ENCODE measurements at places on chromosomes 1 and 21.

DNA sequence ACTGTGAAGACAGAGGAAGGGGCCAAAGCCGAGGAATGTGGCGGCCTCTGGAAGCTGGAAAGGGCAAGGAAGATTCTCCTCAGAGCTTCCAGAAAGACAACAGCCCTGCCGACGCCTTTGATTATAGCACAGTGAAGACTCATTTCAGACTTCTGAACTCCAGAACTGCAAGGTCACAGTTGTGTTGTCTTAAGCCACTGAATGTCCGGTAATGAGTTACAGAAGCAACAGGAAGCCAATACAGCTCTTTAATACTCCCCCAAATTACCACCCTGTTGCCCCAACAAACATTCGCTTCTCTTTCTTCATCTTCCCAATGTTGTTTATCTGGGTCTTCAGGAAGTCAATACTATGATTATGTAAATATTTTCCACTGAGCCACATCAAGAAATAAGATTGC is 44.0 kb downstream of the ETS2 start:
- no peak for DNase-seq

DNA sequence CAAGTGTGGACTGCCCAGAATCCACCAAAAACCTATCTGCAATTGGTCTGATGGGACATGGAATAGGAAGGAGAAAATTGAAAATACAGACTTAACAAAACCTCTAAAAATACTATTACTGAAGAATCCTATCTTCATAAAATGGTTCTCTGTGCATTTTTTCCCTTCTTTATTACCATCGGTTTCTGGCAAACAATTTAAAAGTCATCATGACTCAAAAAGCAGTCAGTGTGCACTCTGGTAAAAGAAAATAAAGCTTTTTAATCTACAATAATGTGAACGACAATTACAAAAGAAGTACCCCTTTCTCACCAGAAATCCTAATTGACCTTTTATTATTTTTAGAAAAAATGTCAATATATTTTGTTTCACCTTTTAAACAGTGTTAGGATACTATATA is 186.3 kb downstream of the TPR start:
- DNase-seq, result no peak

DNA sequence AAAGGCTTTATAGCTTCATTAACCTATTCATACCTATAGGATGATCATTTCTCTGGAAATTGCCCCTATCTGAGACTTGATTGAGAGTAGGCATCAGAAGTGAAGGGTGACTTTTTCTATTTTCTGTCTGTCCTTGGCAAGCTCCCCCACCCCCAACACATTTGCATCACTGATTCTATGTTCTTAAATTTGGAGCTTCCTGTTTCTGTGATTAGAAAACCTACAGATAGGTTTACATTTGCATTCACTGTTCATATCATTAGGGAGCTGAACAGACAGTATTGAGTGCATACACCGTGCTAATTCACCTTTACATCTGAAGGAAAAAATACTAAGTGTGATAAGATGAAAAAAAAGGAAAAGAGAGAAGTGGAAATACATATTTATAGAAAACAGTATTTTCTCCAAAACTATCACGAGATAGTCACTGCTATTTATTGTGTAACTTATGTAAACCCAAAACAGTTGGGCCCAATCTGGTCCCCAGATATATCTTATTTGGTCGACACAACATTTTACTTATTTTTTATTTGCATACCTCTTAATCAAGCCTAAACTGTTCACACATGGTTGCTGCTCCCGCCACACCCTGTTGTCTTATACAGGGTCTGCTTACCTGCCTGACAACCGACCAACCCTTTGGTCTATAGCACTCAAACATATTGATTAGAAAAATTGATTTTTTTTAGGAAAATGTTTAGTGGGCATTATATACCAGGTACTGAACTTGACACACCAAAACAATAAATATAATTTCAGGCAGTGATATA is 218.8 kb downstream of the NTNG1 start:
- no peak for DNase-seq

GRCh38 chr1:154467434-154468102 is 34.5 kb upstream of the TDRD10 start:
- DNase-seq, result no peak

- DNase-seq, result no peak
Measured at GRCh38 chr1:187951817-187952216, 1123.1 kb downstream of the PLA2G4A start.

DNA sequence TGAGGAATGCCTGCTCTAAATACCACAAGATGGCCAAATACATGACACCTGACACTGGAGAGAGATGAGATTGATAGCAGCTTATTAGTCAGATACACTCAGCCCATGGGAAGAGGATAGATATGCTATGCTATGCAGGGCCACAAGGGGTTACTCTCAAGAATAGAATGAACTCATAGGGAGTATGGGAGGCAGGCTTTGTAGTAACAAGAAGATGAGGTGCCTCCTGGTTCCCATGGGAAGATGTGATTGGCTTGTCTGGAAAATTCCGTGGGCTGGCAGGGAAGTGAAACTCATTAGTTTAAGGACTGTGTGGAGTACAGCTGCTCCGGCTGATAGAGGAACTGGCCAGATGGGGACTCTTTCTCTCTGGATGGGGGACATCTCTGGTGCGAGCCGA is 16.5 kb downstream of the CCDC30 start:
- DNase-seq, result no peak

- no peak for DNase-seq
Measured at GRCh38 chr1:245657371-245657770, 502.6 kb downstream of the KIF26B start.

DNA sequence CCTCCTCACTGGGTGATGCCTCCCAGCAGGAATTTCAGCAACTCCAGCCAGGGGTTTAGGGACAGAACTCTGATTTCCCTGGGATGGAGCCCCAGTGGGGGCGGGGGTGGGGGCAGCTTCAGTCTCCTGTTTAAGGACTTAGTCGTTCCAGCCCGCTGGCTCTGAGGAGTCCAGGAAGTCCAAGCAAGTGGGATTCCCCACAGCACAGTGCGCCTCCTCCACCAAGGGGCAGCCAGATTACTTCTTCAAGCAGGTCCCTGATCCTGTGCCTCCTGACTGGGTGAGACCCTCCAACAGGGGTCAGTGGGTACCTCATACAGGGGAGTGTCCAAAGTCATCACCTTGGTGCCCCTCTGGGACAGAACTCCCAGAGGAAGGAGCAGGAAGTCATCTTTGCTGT is 1438.4 kb upstream of the B3GALT2 start:
- no peak for DNase-seq
